ENCODE measurements at places on chromosomes 11 and 22.

GRCh38 chr11:38990139-38990538 lies 2392.1 kb upstream of the RAG2 start:
- DNase-seq, result no peak

DNA sequence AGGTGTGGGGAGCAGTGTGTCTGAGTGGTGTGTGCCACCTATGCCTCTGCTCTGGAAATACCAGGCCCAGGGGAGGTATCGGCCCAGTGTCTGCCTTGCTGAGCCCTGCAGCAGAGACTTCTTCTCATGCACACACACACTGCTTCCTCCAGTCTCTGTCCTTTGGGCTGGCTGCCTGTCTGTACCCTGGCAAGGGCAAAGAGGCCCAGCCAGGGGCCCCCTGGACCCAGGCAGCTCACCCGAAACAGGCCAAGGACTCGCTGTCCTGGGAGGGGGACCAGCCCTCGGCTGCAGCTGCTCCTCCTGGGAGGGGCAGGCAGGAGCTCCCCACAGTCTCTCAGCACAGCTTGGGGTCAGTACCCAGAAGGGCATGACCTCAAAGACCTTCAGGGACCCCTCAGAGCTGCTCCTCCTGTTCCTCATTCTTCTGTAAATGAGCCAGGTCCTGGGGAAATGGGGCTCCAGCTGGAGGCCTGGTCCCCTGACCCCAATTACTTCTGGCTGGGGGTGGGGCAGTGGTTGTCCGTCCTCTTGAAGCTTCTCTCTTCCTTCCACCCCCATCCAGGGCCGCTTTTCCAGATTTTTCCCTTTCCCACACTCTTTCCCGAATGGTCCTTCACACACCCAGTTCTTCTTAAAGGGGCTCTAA lies 24.5 kb upstream of the ALX4 start:
- no peak for DNase-seq

DNA sequence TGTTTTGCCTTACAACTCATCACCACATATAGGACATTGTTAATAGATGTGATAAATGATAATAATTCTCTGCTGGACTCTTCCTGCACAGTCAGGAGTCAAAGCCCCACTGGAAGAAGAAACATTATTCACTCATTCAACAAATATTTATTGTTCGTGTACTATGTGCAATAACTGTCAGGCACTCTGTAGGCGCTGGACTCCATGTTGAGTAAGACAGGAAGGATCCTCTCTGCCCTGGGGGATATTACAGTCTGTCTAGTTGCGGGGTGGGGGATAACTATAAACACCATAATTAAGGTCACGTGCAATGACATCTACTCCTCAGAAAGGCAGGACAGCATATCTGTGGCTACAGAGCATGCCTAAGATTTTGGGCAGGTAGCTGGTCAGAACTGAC lies 281.1 kb downstream of the FAT3 start:
- no peak for DNase-seq

GRCh38 chr11:66337103-66337899 lies 1.1 kb upstream of the RIN1 start:
- DNase-seq, result no peak

DNA sequence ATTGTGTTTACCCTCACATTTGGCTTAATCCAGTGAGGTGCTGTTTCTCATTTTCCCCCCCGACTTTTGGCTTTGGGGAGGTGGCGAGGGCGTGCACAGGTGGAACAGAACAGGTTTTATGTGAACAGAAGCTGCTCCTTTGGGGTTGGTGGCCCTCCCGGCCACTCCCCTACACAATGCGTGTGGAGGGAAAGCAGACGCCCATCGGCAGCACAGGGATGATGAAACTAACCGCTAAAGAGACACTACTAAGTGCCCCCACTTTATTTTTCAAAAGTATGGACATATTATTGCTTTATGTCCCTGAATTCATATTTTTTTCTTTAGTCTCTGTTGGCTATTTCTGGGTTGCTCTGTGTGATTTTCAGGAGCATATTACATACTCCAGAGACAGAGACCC lies 160.9 kb downstream of the ENTHD1 start:
- DNase-seq, result no peak

DNA sequence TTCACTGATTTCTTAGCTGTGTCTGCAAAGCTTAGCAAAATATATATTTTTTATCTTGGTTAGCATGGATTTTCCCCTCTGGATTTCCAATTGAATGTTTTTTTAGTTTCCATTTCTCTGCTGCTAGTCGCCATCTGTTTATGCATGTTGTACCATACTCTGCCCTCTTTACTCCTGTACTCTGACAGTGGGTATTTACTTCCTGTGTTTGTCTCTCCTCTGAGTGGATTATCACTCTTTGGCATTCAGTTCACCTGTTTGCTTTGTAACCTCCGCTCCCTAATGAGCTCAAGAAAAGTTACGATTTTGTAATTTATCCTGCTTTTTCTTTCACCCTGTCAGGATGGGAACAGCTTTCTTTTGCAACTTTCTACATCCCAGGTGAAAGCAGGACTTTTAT lies 59.1 kb downstream of the PDHX start:
- no peak for DNase-seq

DNA sequence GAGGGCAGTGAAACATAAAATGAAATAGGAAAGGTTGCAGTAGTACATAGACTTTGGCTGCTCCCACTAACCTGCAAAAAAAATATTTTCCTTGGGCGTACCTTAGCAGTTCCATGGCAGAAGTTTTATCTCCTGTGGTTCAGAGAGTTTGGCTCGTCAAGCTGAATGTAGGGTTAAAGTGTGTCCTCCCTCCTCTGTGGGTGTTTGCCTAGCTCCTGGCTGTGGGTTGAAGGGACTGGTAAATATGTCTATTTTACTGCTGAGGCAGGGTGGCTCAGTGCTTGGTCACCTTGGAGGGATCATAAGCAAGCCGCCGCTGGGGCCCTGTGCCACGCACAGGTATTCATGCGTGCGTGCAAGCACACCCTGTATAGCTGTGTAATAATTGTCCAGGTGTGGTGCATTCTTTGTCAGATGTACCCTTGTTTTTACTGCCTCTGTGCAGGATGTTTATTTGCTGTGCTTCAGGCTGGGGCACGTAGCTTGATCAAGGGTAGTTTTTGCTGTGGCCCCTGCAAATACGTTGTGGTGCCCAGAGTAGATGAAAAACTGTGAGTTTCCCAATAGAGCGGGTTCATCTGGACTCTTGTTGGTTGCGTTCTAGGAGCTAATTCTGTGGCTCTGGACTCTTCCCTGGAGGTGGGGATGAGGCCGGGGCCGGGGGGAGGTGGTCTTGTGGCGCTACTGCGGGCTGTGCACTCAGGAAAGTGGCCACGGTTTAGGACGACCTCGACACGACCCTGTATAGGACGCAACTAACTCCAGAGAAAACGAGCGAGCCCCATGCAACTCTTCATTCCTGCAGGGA lies 732 bp upstream of the SORL1 start:
- DNase-seq, result no peak

GRCh38 chr11:73942010-73942409 lies 8.8 kb upstream of the DNAJB13 start:
- DNase-seq, result no peak

- peak; percentile 32 for DNase-seq
Measured at GRCh38 chr11:117188620-117189081, 10.1 kb downstream of the SIDT2 start.

- DNase-seq, result no peak
Measured at GRCh38 chr11:6027501-6027900, 3.1 kb downstream of the OR56A1 start.

- DNase-seq, result no peak
Measured at GRCh38 chr11:64484191-64485022, 106.6 kb upstream of the SLC22A12 start.

- DNase-seq, result no peak
Measured at GRCh38 chr11:39674024-39674423, 1785.4 kb downstream of the LRRC4C start.

GRCh38 chr11:124583781-124584180 lies 14.0 kb downstream of the OR8A1 start:
- DNase-seq, result no peak

GRCh38 chr22:20201837-20202392 lies 51.1 kb upstream of the CCDC188 start:
- no peak for DNase-seq

DNA sequence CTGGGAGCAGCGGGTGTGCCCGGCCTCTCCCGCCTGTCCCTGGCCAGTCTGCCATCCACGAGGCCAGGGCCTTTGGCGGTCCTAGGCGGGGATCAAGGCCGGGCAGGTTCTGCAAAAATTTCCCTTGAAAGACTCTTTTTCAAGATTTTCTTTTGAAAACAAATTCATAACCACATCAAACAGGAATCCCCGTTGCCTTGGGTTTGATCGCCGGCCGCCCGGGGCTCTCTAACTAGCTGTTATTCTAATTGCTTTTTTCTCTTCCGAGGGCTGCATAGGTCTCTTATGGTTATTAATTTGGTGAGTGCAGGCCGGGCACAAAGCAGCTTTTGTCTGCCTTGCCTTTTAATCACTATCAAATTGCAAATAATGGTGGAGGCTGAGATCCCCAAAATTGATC lies 42.0 kb downstream of the CDKN1C start:
- DNase-seq, result no peak

- DNase-seq, result peak; percentile 11
Measured at GRCh38 chr11:64726867-64727530, 4.0 kb upstream of the NRXN2 start.

- DNase-seq, result peak; percentile 86
Measured at GRCh38 chr22:20249797-20250354, 18.2 kb downstream of the RTN4R start.

DNA sequence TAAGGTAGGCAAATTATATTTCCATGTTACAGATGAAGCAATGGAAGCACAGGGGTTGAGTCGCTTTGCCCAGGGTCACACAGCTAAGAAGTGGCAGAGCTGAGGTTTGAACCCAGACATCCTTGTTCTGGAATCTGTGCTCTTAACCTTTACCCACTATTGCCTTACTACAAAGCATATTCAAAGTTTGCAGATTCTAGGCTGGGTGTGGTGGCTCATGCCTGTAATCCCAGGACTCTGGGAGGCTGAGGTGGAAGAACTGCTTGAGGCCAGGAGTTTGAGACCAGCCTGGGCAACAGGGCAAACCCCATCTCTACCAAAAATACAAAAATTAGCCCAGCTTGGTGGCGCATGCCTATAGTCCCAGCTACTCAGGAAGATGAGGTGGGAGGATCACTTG lies 27.8 kb upstream of the TFIP11 start:
- DNase-seq, result no peak

GRCh38 chr11:36465449-36466163 lies 44.5 kb downstream of the TRAF6 start:
- DNase-seq, result no peak

DNA sequence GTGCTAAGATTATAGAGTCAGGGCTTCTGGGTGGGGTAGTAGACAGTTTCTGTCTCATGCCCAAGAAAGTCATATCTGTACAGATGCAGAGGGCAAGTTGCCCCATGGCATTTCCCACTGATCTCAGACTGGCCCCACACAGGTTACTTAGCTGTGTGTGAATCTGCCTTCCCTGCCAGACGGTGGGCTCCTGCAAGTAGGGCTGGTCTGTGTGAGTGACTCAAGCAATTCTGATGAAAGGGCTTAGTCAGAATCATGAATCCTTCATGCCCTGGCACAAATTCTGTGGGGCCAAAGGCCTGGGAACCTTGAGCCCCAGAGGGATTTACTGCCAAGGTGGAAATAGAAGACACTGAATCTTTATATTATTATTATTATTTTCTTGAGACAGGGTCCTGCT lies 30.4 kb downstream of the USH1C start:
- DNase-seq, result peak; percentile 29

GRCh38 chr22:24758164-24758799 lies 16.2 kb downstream of the PIWIL3 start:
- DNase-seq, result peak; percentile 33

DNA sequence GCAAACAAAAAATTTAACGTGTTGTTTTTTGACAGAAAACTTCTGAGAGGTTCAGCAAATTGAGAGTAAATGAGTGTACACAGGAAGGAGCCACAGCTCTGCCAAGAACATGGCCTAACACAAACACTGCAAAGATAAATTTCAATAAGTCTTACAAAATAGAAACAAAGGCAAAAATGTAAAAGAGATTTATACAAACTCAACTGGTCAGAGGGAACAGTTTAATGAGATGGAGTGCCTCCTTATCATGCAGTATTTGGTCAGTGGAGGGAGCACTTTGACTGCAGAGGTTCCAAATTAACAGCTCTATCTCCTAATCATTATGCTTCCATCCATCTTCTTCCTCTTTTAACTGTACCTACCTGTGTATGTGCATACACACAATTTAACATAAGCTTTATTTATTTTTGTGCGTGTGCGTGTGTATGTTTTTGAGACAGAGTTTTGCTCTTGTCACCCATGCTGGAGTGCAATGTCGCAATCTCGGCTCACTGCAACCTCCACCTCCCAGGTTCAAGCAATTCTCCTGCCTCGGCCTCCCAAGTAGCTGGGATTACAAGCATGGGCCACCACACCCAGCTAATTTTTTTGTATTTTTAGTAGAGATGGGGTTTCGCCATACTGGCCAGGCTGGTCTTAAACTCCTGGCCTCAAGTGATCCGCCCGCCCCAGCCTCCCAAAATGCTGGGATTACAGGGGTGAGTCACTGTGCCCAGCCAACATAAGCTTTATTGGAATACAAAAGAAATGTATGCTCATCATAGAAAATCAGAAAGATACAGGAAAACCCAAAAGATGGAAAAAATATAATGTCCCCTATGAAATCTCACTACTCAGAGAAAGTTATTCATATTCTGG lies 111.9 kb downstream of the MRTFA start:
- DNase-seq, result no peak

DNA sequence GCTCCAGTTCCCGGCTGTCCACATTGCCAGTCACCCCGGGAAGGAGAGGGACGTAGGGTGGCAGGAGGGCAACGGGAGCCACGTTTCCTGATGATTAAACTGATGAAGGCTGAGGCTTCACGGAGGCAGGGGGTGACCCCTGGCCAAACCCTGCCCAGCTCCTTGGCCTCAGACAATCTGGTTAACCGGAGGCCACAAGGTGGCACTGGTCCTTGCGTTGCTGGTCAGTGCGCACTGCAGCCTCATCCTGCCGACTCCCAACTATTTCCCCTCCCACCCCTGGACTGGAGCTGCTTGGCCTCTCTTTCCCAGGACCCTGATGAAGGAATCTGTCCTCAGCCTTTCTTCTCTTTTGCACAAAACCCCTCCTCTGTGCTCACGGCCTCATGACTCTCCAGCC lies 75.3 kb downstream of the PDE2A start:
- DNase-seq, result peak; percentile 80

DNA sequence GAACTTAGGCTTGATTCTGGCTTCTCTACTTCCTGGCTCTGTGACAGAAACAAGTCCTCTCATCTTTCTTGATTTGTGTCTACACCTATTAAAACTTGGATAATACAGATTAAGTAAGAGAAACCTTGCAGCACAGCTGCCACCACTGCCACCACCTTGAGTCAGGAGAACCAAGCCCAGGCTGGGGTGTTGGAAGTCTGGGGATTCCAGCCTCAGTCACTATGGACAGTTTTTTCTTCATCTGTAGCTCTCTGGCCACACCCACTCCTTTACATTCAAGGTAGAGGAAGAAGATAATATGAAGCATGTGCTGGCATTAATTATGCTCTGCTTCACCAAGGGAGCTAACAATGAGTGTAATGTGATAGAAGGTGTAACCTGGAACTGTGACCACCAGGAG lies 75.7 kb downstream of the RELT start:
- DNase-seq, result no peak

GRCh38 chr22:27554106-27554811 lies 247.3 kb downstream of the MN1 start:
- DNase-seq, result no peak

GRCh38 chr11:96073536-96073935 lies 149.6 kb upstream of the MTMR2 start:
- no peak for DNase-seq
